ENCODE measurements at places on chromosomes 7 and 10.

GRCh38 chr7:132395361-132395760 is 180.9 kb downstream of the PLXNA4 start:
- DNase-seq, result no peak

GRCh38 chr7:127761196-127761595 is 109.2 kb downstream of the SND1 start:
- no peak for DNase-seq

DNA sequence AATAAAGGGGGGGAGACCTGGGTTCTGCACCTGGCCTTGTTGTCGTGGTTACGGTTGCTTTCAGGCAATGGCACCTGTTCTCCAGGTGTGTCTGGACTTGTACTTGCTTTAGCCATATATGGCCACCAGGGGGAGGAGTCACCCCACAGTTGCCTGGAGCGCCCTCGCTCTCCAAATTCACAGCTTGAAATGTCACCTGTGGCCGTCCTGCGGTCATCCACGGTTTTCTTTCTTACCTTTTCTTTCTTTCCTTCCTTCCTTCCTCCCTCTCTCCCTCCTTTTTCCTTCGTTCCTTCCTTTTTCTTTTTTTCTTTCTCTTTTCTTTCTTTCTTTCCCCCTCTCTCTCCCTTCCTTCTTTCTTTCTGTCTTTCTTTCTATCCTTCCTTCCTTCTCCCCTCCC is 157.2 kb upstream of the ZNF92 start:
- DNase-seq, result no peak

GRCh38 chr10:25280573-25280972 is 105.8 kb downstream of the GPR158 start:
- no peak for DNase-seq

DNA sequence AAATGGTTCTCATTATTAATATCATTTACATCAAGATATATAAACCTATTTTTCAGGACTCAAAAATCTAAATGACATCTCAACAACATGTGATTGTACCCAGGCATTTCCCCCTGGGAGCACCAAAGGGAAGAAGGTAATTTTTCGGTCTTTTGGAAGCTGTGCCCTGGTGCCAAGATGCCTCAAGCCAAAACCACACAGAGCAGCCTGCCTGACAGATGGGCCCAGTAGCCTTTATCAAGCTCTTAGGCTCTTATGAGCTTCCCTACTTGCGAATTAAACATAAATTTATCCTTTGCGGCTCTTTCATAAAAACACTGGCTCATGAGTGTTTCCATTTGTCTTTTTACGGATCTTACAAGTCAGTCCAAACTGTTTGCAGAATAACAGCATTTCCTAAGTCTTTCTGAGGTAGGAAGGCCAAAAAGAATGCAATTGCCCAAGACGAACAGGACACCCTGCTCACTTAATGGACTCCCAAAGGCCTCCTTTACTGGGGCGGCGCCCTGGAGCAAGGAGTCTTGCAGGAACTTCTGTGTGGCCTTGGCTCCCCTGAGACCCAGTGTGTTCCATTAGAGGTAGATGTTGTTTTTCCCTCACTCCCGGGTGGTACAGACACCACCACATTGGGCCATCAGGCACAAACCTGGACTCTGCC is 4.1 kb upstream of the RASSF4 start:
- no peak for DNase-seq
